ENCODE measurements at places on chromosomes 1 and 21.
A peak's percentile ranks its signal among the peaks of the same experiment; 100 is the strongest.

GRCh38 chr1:44610527-44611148 lies 63.6 kb downstream of the TMEM53 start:
- no peak for DNase-seq

DNA sequence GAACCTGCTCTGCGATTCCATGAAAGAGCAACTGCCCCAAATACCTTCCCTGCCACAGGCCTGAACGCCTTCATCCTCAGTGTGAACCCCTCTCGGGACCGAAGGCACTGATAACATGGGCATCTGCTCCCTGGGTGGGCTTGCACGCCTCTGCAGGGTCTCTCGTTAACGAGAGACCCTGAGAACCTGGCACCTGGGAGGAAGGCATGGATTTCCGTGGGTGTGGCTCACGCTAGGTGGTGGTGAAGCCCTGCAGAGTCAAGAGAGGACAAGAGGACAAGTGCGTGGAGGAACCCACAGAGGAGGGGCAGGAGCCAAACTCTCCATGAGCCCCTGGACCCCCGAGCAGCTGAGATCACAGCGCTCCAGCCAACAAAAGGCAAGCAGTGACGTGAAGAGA lies 26.8 kb upstream of the COL6A2 start:
- peak; percentile 60 for DNase-seq

DNA sequence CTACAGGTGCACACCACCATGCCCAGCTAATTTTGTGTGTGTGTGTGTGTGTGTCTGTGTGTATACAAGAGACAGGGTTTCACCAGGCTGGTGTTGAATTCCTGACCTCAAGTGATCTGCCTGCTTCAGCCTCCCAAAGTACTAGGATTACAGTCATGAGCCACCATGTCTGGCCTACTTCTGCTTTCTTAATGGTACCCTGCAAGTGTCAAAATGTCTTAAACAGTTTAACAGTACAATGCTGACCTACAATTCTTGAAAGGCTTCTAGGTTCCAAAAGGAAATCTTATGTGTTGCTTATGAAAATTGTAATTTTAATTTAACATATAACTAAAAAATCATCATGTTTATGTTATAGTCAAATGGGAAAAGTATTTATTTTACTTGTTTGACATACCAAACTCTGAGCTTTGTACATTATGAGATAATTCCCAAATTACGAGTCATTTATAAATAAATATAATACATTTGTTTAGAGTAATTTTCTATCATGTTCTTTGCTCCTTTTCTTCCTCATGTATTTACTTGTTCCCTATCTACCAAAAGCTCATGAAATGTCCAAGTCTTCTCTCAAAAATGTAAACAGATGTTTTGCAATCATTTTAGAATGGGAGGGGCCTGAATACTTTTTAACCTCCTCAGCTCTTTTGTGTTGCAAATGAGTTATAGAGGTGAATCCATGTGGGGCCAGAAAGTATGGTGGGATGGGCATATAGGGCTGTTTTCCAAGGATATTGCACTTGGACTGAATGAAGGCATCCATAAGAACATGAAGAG lies 8.4 kb upstream of the VCAM1 start:
- no peak for DNase-seq

- DNase-seq, result no peak
Measured at GRCh38 chr1:107572674-107573211, 392.2 kb downstream of the VAV3 start.

- DNase-seq, result no peak
Measured at GRCh38 chr1:154453161-154453560, 48.0 kb downstream of the IL6R start.

DNA sequence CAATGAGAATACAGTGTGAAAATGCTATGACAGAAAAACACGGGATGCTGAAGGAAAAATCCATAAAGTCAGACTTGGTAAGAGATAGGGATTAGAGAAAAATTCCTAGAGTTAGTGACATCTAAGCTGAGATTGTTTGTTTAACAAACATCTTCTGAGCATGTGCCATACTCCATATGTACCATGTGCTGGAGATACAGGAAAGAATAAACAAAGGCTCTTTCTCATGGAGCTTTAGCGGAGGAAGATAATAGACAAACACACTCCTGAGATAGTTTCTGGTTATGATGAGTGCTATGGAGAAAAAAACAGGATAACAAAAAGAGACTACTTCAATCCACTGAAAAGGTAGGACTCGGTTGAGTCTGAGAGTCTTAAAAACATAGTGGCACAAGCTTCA lies 22.0 kb upstream of the AIM2 start:
- no peak for DNase-seq

DNA sequence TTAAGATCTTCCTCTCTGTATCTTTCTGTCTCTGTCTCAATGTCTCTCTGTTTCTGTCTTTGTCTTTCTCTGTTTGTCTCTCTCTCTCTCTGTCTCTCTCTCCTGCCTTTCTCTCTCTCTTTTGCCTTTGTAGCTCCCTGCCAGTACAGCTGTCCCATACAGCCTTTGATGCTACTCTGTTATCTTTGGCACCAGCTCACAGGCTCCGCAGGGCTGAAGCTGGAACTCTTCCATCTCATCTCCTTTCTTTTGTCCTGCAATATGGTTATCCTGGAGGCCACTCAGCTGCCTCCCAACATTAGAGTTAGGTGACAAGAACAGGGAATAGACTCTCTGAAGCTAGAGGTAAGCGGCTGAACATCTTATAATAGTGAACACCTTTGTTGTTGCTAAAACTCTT lies 354.3 kb upstream of the NEGR1 start:
- DNase-seq, result no peak

GRCh38 chr1:6775261-6776043 lies 9.8 kb upstream of the CAMTA1 start:
- DNase-seq, result no peak

DNA sequence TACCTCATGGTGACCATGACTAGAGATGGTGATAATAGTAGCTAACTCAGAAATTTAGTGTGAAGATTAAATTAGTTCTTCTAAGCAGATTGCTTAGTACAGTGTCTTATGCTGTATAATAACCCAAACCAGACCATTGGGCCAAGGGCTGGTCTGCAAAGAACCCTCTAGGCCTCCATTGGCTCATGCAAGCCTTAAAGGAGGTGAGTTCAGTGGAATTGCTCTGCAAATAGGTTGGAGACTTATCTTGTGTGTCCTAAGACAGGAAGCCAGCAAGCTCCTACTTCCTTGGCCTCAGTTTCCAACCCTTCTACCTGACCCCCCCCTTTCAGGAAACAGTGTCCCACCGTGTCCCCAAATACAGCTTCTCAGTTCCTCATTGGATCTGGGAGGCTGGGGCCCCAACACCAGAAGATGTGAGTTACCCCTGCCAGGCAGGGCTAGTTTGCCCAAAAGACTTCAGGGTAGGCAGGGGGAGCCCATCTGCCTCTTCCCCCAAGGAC lies 1.9 kb upstream of the MEF2D start:
- DNase-seq, result no peak

DNA sequence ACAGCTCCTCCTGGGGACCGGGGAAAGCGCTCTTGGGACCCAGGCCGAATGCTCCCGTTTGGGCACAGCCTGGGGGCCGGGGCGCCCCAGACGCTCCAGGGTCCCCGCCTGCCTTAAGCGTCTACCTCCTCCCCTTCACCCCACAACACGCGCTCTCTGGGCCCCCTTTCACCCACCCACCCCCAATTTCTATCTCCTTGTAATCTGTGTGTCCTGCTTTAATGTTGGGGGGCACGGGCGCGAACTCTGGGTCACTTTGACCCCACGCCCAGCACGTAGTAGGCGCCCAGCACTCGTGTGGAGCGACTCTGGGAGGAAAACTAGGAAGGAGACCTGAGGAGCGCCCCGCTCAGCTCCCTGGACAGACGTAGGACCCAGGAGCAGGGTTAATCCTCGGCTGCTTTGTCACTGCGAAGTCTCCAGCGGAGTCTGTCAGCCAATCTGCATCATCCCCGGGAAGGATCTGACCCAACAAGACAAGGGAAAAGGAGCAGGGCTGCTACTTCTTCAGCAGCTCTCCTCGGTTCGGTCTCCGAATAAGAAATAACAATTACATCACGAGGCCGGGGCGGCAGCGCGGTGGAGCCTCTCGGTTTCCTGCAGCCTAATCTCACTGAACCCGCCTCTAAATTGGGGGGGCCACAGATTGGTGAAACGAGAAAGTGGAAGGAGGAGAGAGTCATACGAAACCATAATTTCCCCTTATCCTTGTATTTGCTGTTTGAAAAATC lies 757 bp upstream of the NRIP1 start:
- DNase-seq, result peak; percentile 90

- peak; percentile 86 for DNase-seq
Measured at GRCh38 chr1:32963746-32964460, 706 bp downstream of the RNF19B start.

DNA sequence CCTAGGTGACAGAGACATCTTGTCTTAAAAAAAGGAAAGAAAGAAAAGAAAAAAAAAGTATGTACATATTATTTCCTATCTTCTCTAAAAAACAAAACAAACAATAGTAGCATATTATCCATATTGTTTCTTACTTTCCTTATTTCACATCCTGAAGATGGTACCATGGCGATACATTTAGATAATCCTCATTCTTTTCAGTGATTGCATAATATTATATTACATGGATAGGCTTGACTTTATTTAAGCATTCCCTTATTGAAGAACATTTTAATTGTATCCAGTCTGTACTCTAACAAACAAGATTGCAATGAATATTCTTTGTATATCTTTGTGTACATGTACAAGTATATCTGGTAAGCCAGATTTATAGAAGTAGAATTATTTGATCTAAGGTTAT lies 82.9 kb upstream of the PUM1 start:
- DNase-seq, result no peak

- DNase-seq, result no peak
Measured at GRCh38 chr1:32464191-32464715, 619 bp upstream of the ZBTB8B start.
